Stimulated activated CD4-positive, alpha-beta T cell treated with anti-CD3 and anti-CD28 coated beads, TNF-alpha, amount 100 ng/mL, for 24 hours (primary cell): ENCODE measurements at places on chromosomes 16 and 17.
A peak's percentile ranks its signal among the peaks of the same experiment; 100 is the strongest.

- peak; percentile 61 for DNase-seq
Observed at GRCh38 chr17:77645072-77646045, 313.1 kb upstream of the TNRC6C start.

DNA sequence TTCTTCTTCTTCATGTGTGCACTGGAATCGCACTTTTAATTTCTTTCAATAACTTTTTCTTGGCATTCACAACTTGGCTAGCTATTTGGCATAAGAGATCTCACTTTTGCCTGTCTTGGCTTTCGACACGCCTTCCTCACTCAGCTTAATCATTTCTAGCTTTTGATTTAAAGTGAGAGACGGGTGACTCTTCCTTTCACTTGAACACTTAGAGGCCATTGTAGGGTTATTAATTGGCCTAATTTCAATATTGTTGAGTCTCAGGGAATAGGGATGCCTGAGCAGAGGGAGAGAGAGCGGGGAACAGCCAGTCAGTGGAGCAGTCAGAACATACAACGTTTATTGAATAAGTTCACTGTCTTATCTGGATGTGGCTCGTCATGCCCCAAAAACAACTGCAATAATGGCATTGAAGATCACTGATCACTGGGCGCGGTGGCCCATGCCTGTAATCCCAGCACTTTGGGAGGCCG is 200.3 kb downstream of the SEC14L1 start:
- DNase-seq = no peak

DNA sequence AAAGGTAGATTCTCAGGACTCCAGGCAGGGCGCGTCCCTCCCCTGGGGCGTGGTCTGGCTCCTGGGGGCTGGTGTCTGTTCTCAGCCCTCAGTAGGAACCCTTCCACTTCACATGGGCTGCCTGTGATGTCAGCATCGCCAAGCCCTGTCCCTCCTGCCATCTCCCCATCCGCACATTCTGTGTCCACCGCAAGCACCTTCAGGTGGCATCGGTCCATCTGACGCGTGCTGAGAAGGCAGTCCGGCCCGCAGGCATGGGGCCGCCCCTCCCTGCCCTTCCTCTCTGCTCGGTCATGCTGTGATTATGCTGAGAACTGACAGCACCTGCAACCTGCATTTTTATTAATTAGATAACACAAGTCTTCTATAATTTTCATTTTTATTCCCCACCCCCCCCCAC is 12.7 kb upstream of the DNAH17 start:
- DNase-seq = no peak

- peak; percentile 76 for DNase-seq
Observed at GRCh38 chr17:82153745-82154375, 55.8 kb upstream of the FASN start.

DNA sequence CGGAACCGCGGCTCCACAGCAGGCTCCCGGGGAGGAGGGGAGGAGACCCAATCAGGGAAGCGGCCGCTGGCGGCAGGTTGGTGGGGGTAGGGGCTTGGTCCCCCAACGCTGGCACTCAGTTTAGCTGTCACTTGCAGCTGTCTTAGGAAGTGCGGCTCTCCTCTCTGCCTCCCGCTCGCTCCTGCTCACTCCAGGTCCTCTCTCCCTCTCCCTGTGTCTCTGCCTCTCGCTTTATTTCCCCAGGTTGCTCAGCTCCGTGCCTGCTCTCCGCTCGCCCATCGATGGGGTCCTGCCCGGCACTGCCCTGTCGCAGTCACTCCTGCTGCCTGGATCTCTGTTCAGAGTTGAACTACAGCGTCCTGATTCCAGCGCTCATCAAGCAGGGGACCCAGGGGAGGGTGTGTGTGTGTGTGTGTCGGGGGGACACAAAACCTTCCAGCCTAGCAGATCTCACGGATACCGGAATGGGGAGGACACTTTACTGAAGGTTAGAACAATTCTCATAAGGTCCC is 145.6 kb downstream of the ENGASE start:
- no peak for DNase-seq

DNA sequence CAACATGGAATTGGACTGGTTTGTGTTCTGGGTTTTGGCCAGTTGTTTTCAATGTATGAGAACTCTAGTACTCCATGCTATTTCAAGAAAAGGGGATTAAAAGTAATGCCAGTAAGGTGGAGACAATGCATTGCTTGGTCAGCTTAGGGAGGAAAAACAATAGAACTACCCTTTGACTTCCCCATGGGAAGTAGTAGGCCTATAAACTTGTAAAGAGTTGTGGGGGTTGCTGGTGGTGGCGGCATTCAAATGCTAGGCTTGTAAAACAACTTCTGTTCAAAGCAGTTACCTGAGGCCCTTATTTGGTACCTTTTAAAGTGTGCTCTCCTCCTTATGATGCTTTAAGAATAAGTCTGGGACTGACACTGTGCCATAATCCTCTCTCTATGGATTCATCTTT is 9.4 kb downstream of the MAP3K3 start:
- no peak for DNase-seq

- no peak for DNase-seq
Observed at GRCh38 chr17:36869856-36870719, 67.2 kb upstream of the LHX1 start.

DNA sequence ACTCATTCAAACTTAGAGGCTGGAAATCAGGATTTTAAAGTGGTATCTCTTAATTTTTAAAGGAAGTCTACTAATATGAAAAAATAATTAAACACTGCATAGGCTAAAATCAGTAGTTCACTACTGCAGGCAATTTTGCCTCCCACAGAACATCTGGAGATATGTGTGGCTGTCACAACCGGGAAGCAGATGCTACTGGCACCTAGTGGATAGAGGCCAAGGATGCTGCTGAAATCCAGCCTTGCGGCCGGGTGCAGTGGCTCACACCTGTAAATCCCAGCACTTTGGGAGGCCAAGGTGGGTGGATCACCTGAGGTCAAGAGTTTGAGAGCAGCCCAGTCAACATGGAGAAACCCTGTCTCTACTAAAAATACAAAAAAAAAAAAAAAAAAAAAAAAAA is 473.9 kb downstream of the XYLT1 start:
- no peak for DNase-seq

DNA sequence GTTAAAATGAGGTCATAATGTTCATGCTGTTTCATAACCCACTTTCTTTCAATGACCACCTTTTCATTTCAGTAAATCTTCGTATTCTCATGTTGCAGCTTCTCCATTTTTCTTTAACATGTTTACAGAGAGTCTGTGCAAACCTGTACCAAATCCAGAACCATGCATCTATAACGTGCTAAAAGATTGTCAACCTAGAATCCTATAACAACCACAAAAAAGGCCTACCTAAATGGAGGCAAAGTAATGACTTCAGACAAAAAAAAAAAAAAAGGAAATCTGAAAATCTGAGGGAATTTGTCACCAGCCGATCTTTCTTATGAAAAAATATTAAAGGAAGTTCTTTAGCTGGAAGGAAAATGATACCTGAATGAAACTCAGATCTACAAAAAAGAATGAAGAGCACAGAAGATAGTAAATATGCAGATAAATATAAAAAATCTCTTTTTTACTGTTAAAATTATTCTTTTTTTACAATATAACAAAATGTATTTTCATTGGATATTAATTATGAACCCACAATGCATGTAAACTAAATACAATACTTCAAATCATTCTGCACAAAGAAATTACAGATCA is 1.4 kb upstream of the SLFN11 start:
- DNase-seq = no peak

DNA sequence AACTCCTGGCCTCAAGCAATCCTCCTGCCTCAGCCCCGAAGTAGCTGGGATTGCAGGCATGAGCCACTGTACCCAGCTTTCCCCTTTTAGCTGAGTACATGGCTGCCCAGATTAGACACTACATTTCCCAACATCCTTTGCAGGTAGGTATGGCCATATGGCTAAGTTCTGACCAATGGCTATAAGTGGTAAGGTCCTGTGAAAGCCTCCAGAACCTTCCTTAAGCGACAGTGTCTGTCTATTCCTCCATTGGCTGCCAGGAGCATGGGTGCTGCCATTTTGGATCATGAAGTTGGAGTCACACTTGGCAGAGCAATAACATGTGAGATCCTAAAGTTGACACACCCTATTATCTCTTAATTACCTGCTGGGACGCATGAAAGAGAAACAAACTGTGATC is 24.4 kb upstream of the CRHR1 start:
- DNase-seq = no peak

- DNase-seq = no peak
Observed at GRCh38 chr17:57370037-57370581, 113.8 kb downstream of the MSI2 start.

DNA sequence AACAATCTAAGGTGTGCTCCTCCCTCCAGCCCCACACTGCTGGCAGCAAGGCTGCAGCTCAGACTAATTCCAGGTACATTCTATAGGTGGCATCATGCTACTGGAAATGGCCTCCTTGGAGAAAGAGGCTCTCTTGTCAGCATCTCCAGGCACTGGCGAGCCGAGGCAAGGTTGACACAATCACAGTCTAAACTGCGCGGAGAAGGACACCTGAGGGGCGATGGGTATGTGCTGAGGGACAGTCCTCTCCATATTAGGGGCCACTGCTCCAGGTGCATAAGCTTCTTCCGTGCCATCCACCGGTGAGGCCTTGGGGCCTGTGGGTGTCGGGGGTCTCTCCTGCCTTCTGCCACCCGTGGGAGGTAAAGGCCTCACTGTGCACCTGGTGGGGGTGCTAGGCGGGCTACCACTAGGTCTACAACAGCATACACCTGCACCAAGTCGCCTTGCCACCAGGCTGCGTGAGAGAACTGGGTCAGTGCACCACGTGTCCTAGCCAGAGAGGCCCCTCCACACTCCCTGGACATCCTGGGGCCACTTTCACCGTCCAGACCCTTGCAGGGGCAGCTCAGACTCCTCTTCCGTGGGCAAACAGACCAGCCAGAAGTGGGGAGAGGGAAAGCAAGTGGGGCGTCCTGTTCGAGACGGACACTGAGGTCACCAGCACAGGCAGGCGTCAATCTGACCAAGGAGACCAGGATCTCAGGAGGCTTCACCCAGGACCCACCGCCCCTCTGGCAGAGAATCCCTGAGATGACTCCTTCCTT is 12.1 kb upstream of the CBX8 start:
- DNase-seq = no peak

DNA sequence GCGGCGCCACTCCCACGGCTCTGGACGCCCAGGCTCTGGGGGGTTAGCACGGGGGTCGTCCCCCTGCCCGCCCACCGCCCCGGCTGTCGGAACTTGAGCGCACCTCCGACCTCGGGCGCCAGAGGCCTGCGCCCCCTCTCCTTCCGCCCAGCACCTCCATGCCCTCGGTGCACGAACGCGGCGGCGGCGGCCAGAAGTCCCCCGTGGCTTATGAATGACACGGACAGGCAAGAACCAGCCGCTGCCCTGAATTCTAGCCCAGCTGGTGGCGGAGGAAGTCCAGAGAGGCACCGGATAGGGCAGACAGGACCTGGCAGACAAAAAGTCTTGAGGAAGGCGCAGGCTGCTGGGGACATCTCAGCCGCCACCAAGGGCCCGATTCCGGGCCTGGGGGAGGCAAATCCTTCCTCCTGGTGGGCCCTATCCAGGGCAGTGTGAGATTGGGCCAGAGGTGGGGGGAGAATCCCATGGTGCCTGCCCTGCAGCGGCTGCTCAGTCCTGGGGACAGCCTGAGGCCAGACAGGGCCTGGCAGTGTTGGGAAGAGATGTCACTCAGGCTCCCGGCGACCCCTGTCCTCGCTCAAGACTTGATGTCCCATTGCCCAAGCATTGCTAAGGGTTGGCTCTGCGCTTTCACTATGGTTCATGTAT is 897 bp upstream of the CYGB start:
- DNase-seq = no peak
